ENCODE measurements at places on chromosomes 3 and 15. TPM values are rescaled to one million over a fixed set of nuclear protein-coding genes. Genes with fewer than 3 reads are reported as not detected.

The PPP1R14D gene
- not detected for total RNA-seq

The DZIP3 gene
- 22.1 TPM for total RNA-seq

The OCA2 gene
- total RNA-seq: 0.31 TPM

The ALG1L2 gene
- total RNA-seq: 0.94 TPM

The CD200R1 gene
- total RNA-seq: not detected

The HHATL gene
- not detected for total RNA-seq

The FBN1 gene
- 4.9 TPM for total RNA-seq

The MINAR1 gene
- 0.74 TPM for total RNA-seq

The GOLGA6A gene
- total RNA-seq: 0.72 TPM

The TMED3 gene
- total RNA-seq: 46.4 TPM

The IL5RA gene
- not detected for total RNA-seq

The RTP4 gene
- not detected for total RNA-seq

The CADM2 gene
- 10.0 TPM for total RNA-seq

The ZBTB47 gene
- total RNA-seq: 4.2 TPM

- peak; percentile 81 for DNase-seq
These were observed 26.5 kb upstream of the ERC2 start for GRCh38 chr3:56494679-56495322.

GRCh38 chr3:149657321-149657925 is 402 bp downstream of the WWTR1 start:
- DNase-seq: no peak

- no peak for DNase-seq
These were observed 1.2 kb downstream of the SIDT1 start for GRCh38 chr3:113533534-113533892.

DNA sequence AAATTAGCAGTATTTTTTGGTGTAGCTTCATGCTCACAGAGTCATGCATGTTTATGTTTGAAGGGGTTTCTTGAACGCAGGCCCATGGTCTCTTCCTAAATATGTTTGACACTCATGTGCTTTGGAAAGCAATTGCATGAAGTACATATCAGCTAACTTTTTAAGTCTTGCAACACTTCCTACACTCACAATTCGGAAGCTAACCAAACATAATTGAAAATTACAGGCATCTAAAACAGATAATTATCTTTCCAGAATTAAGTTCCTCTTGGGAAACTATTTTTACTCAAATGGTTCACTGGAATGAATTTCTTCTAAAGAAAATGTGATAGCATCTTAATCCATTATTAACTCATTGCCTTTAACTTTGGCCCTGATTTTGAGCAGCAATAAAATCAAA is 438.9 kb downstream of the RAP2B start:
- DNase-seq: no peak

GRCh38 chr3:111846717-111847116 is 12.3 kb upstream of the PHLDB2 start:
- DNase-seq: no peak

- DNase-seq: no peak
These were observed 111.4 kb upstream of the ZBED2 start for GRCh38 chr3:111706527-111706926.

DNA sequence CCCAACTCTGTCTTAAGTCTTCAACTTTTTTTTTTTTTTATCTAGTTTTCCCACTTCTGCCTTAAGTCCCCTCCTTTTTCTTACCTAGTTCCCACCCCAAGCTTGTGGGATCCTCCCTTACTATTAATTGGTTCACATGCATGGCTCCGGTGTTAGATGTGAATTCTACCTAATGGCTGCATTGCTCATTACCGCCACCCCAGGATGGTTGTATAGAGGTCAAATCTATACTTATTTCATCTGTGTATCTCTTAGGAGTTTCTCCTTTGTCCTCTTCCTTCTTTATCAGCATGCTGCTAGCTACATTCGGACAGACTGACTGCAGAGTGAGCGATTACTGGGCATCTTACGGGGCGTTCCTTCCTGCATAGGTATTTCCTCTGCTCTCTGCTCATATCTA is 605.7 kb upstream of the GRM7 start:
- no peak for DNase-seq

- no peak for DNase-seq
These were observed 325.5 kb downstream of the CHST2 start for GRCh38 chr3:143445118-143445517.

GRCh38 chr15:65377105-65377975 is 462 bp downstream of the IGDCC3 start:
- DNase-seq: peak; percentile 58

DNA sequence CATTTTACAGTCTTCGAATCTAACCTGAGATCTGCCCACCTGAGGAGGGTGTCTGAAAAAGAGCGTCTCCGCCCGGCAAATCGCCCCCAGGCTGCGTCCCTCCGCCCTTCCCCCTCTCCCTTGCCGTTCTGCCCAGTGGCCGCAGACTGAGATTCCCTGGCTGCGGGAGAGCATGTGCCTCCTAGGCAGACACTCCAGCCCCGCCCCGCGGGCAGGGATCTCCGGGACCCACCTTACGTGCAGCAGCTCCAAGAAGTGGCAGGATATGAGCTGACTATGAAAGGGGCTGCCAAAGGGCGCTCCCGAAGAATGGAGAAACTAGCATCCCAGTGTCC is 2.7 kb upstream of the WNT5A start:
- DNase-seq: peak; percentile 72

DNA sequence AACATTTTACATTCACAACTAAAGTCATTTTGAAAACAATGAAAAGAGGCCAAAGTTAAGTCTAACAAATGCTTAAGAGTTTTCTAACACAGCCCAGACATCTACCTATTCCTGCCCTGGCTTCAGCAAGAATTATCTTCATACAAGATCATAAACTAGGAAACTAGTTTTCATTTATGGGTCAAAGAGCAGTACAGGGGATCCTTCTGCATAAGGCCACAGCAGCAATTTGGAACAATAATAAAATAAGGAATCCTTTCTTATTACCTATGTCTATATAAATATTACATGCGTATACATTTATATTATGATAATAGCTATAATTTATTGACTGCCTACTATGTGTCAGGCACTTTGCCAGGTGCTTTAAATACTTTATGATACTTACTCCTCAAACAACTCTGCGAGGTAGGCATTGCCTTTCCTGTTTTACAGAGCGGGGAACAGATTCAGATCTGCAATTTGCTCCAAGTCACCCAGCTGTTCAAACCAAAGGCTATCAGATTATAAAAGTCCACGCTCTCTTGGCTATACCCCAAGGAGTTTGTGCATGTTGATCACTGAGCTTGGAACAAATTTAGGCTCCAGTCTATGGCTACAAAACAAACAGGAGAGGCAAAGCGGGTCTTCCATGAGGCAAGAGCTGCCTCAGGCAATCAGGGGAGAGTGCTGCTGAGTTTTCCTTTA is 196.4 kb downstream of the RORA start:
- no peak for DNase-seq

GRCh38 chr3:128491941-128492670 is 895 bp downstream of the GATA2 start:
- peak; percentile 39 for DNase-seq

DNA sequence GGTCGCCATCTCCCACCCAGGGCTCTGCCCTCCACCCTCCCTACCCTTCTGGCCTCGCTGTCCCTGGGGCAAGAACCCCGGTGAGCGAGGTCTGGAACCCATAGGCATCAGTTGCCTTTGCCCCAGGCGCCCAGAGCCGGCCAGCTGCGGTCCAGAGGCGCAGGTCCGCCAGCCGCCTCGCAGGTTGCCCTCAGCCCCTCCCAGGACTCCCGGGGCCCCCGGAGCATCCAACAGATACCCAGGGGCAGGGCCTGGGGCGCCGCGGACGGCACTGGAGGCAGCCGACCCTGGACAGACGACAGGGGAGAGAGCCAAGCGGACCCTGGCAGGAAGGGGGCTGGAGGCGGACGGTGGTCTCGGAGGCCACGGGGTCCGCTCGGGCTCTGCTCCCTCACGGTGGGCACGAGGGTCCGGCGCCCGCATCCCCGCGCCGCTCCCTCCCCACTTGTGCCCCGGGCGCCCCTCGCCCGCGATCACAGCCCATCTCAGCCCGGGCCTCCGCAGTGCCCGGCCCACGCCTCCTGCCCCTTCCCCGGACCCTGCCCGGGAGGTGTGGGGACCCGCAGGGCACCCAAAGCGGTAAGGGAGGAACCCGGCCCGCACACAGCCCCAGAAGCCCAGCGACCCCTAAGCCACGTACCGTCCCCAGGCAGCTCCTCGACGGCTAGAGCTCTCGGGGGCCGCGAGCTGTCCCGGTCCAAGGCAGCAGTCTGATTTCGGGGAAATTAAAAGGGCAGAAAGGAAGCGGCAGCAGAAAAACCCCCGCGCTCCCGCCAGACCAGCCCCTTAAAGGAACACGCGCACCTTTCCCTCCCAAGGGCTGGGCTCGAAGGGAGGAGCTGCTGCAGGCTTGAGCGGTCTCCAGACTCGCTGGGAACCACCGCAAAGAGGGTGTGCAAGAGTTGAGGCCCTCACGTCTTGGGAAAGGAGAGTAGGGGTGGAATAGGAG is at the start of gene HAPLN3:
TSS of gene HAPLN3 (minus strand) at position 726 of the 949 bp plus-strand sequence. CDS start 8,246 bp downstream, outside the sequence.
- DNase-seq: peak; percentile 67

DNA sequence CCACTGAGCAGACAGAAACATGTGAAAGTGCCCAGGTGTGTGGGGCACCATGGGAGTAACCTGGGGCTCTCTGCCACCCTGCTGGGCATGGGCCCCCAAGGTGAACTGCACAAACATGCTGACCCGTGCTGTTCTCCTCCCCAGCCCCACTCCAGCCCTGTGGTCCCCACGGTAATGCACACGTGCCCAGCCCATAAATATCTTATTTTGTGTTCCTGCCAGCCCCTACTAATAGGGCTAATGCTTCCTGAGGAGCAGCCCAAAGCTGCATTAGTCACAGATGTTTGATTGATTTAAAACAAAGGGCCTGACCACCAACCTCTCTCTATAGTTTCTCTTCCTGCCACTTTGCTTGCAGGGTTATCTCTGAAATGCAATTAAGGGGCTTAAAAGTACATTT is 95.4 kb downstream of the ABHD5 start:
- no peak for DNase-seq

- no peak for DNase-seq
These were observed 21.7 kb upstream of the PPP4R2 start for GRCh38 chr3:72974956-72975355.

DNA sequence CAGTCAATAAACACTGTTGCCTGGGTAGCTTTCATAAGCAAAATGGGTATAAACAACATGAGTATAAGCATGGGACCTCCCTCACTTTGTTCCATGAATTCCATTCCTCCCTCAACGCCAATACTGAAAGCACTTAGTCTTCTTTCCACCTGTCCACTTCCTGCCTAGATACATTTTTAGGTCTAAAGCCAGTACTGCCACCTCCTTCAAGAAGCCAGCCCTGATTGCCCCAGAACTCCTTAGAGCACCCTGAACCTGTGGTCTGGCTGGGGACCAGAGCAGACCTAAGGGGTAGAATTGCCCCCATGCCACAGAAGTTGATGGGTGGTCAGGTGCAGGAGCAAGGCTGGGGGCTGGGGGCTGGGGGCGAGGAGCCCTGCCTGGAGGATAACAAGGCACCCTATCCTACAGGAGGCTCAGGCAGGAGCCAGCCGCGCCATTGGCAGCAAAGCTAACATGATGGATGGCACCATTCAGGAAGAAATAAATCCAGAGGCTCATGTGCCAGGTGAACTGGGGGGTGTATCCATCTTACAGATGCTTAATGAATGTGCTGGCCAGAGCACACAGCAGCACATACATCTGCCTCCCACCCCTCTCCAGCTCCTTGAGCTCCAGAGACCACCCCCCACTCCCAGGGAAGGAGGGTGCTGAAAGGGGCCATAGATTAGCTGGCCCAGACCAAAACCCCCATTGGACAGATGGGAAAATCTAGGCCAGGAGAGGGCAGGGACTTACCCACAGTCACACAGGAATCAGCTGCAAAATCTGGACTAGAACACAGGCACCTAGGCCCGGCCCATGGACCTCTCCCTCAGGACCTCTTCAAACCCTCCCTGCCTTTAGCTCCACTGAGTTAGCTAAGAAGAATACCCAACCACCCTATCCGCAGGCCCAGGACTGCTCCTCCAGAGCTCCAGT is 113.8 kb upstream of the LINGO1 start:
- DNase-seq: no peak

DNA sequence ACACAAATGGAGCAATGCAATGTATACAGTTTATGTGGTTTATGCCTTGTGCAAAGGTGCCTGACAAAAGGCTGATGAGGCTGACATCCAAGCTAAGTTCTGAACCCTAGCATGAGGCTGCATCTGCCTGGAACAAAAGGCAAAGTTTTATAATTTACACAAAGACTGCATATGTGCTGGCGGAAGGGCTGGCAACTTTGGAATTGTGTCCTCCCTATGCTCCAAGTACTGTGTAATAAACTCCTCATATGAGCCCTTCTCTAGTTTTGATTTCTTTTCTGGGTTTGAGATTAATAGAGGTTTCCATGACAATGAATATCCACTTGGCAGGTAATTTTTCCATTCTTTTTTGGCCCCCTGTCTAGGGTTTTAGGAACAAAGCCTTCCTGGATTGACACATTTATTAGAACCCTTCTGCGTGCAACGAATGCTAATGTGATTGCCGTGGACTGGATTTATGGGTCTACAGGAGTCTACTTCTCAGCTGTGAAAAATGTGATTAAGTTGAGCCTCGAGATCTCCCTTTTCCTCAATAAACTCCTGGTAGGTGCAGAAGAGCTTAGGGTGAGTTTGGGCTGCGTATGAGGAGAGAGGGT is 10.8 kb downstream of the PLA1A start:
- no peak for DNase-seq

DNA sequence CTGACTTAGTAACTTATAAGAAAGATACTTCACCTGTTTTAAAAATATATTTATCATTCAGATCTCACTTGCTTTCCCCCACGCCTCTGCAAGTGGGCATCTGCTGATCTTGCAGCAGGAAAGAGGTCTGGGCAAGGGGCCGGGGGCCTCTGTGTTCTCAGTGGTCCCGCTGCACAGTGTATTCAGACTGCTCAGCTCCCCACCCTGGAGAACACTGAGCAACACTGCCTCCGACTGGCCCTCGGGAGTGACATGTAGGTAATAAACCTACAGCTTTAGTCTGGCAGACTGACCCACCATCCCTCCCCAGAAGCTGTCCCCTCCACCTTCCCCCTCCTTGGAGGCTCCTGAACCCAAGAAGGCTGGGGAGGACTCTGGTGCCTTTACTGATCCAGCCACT is 43.8 kb downstream of the GABRB3 start:
- DNase-seq: no peak

DNA sequence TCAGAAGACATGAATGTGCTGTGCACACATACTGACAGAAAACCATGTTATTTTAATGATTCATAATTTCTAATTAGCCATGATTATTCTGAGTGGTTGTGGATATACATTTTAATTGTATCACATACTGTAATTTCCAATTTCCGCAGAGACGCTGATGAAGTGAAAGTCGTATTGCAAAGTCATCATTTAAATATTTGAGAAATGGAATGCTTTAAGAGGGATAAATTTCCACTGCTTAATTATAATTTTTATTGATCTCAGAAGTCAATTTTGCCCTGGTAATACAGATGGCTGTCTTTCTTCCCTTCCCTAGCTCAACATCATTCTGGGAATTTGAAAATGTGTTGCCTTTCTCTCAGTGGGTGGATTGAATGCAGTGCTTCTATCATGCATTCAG is 819.3 kb downstream of the ROBO2 start:
- no peak for DNase-seq

GRCh38 chr3:26763723-26764122 is 141.2 kb downstream of the LRRC3B start:
- no peak for DNase-seq

Data from H9 (cell line).